Activated naive CD8-positive, alpha-beta T cell treated with anti-CD3 and anti-CD28 coated beads for 36 hours (primary cell): ENCODE measurements at places on chromosomes 6 and 20.

- DNase-seq = no peak
Measured at GRCh38 chr6:82144007-82144851, 103.3 kb downstream of the IBTK start.

GRCh38 chr20:15656124-15656523 is 917.1 kb downstream of the KIF16B start:
- DNase-seq = no peak

DNA sequence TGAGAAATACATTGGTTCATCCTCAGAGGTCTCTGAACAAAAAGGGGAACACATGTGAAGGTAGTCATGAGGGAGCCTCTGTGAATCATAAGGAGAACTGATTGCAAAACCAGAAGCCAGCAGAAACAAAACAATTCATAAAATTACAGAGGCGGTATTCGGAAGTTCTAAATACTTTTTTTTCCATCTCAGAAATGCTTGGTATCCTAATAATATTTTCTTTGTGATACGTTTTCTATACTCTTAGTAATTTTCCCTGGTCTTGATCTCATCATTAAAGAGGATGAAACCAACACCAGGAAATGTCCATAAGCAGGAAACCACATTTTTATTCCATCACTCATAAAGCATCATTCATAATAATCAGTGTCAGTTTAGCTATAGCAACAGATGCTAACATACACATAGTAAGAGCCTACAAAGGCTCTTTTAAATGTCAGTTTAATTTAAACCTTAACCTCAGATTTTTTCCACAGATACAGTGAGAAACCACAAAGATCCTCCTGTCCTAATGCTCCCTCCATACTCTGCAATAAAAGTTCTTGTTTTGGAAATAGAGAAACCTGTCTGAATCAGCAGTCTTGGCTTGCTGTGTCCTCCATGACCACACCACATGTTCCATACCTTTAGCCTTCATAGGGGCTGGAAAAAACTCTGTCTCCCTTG is 29.2 kb downstream of the SGK1 start:
- peak; percentile 35 for DNase-seq

GRCh38 chr6:119122336-119122735 is 43.9 kb upstream of the FAM184A start:
- no peak for DNase-seq

GRCh38 chr20:15555913-15556312 is 1017.3 kb downstream of the KIF16B start:
- DNase-seq = no peak

- DNase-seq = no peak
Measured at GRCh38 chr20:35903843-35904242, 50.5 kb downstream of the SCAND1 start.

- DNase-seq = no peak
Measured at GRCh38 chr6:85395746-85396145, 54.1 kb upstream of the NT5E start.

DNA sequence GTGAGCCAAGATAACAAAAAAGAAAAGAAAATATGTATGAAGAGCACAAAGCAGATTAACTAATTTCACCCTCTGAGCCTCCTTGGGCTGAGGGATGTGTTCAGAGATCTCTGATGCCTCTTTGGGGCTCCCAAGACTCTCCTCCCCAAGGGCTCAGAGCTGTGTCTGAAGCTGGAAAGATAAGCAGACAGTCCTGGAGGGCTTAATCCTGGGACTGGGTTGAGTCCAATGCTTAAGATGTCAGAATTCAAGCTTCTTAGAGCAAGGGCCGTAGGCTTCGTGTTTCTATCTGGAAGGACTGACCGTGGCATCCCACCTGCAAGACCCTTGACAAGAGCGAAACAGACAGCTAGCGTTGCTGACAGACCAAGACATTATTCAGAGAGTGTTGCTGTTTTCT is 229.0 kb downstream of the ZMYND8 start:
- DNase-seq = no peak

- DNase-seq = no peak
Measured at GRCh38 chr6:78883651-78884050, 16.3 kb downstream of the IRAK1BP1 start.
